ENCODE measurements at places on chromosomes 4 and X.

- no peak for DNase-seq
These were observed 231.2 kb upstream of the SLC7A11 start for GRCh38 chr4:138473339-138473738.

DNA sequence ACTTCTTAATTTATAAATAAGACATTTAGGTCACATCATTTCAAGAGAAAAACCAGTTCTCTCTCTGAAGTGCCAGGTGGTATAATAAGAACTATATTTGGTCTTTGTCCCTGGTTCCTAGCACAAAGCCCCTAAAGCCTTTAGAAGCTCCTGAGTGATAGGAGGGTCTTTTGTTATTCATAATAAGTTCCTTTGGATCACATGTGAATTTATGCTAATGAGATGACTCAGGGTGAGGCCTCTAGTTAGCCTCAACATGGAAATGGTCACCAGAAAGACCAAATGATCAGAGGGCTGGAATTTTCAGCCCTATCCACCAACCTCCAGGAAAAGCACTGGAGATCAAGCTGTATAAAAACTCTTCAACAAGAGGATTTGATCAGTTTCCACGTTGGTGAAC lies 68.1 kb upstream of the BLTP1 start:
- DNase-seq = no peak

DNA sequence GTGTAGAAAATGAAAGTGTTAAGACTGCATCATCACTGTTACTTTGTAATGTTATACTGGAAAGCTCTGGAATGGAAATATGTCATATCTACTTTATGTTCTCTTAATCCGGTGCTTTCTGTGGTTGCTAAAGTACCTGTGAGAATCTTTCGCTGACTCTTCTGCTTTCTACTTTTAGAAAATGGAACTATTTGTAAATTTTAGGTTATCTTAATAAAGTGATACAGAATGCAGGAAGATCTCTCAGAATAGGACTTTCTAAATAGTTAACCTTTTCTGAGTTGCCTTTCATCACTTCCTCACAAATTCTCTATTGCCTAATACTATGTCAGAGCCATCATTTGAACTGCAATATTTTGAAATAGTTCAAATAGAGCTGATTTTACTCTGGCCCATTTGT lies 69.3 kb downstream of the BMP2K start:
- DNase-seq = no peak

DNA sequence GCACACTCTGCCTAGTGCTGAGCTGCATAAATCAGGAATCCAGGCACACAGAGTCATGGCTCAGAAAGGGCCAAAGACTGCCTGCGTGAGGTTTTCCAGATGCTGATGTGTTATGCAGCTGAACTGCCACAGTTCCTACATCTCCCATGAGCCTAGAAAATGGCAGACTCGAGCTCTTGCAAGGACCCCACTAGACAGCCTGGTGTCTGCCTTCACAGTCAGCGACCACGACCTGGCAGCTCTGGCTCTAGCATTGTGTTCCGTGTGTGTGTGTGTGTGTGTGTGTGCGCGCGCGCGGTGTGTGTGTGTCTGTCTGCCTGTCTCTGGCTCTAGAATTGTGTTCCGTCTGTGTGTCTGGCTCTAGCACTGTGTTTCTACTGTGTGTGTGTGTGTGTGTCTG lies 203.6 kb upstream of the AGTR2 start:
- DNase-seq = no peak

DNA sequence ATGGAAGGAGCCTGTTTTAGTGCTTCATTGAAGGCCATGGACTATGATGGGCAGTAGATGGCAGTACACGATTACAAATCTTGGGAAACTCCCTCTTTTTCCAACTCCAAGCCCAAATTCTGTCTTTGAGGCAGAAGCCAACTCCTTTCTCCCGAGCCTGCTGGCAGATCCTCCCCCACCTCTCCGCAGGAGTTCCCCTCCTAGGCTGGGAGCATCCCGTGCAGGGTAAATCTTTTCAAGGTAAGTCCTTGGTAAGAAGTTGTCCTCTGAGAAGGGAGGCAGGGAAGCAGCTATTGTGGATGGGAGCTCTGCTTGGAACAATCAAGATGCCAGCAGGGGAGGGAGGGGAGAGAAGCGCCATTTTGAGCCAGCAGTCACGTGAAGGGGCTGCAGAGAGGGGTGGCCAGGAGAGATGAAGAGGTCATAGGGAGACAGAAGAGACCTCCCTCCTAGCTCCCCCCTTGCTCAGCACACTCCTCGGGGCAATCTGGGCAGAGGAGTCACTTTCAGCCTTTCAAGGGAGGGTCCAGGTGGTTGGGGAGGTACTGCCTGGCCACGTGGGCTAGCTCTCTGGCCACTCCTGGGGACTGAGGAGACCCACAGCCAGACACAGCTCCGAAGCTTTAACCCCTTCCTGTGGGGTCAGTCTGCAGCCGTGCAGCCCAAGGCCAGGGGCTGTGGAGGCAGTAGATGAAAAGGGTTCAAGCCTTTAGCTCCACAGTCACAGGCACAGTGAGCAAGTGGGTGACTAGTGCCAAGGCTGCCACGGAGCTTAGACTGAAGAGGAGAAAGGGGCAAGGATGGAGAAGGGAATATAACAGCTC lies 9.6 kb downstream of the CC2D2A start:
- DNase-seq = no peak

DNA sequence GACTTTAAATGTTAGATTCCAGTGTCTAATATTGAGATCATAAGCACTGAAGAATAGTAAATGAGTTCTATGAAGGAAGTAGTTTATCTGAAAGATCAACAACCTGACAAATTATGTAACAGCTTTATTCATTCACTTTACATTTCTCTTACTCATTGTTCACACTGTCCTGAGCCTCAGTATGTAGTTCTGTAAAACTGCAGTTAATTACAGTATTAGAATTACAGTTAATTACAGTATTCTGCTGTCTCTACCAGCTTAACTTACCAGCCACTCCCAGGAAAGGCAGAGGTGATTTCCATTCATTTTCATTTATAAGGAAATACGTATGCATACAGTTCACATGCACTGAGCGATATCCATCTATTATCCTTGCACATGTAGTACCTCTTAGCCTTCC lies 32.7 kb downstream of the NFKB1 start:
- DNase-seq = no peak

GRCh38 chr4:140052050-140052449 lies 101.9 kb downstream of the MAML3 start:
- DNase-seq = no peak

GRCh38 chrX:110795645-110796406 lies at the start of gene CHRDL1:
Gene CHRDL1, minus strand, starts transcription at chrX:110795817. Its CDS starts 3,636 bp downstream, at chrX:110792181.
- no peak for DNase-seq

DNA sequence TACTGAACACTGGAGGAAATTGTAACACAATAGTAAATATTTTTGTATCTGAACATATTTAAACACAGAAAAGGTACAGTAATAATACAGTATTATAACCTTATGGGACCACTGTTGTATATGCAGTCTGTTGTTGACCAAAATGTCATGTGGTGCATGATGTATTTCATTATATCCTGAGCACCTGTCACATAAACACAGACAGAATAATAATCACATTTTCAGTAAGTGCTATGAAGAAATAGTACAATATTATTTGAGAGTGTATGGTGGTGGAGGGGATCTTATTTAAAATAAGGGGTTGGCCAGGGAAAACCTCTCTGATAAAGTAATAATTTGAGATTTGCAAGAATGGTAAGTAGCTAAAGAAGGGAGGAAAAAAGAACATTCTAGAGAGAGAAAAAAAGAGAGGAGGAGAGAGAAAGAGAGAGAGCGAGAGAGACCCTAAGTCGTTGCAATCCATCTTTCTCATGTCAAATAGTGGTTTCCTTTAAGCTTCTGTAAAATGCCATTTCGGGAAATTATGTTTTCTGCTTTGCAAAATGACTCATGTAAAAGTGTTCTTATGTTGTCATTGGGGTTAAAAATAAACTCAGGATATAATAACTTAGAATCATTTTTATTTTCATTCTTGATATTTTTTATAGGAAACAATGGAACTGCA lies 19.3 kb upstream of the CLNK start:
- DNase-seq = no peak

GRCh38 chrX:134443020-134443419 lies 16.9 kb upstream of the HPRT1 start:
- no peak for DNase-seq

DNA sequence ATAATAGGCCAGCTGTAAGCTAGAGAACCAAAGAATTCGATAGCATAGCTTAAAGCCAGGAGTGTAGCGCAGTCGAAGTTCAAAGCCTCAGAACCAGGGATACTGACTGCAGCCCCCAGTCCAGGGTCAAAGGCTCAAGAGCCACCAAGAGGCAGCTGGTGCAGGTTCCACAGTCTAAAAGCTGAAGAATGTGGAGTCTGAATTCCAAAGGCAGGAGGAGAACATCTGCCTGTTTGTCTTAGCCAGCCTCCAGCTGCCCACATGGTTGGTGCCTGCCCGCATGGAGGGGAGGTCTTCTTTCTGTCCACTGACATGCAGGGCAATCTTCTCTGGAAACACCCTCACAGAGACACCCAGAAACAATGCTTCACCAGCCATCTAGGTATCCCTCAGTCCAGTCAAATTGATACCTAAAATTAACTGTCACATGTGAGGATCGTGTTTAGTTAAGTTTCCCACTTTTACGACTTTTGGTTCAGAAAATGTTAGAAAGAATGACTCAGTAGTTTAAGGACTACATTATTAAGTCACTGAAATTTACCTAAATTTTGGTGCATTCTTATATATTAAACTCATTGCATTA lies 52.8 kb upstream of the RHOH start:
- no peak for DNase-seq

DNA sequence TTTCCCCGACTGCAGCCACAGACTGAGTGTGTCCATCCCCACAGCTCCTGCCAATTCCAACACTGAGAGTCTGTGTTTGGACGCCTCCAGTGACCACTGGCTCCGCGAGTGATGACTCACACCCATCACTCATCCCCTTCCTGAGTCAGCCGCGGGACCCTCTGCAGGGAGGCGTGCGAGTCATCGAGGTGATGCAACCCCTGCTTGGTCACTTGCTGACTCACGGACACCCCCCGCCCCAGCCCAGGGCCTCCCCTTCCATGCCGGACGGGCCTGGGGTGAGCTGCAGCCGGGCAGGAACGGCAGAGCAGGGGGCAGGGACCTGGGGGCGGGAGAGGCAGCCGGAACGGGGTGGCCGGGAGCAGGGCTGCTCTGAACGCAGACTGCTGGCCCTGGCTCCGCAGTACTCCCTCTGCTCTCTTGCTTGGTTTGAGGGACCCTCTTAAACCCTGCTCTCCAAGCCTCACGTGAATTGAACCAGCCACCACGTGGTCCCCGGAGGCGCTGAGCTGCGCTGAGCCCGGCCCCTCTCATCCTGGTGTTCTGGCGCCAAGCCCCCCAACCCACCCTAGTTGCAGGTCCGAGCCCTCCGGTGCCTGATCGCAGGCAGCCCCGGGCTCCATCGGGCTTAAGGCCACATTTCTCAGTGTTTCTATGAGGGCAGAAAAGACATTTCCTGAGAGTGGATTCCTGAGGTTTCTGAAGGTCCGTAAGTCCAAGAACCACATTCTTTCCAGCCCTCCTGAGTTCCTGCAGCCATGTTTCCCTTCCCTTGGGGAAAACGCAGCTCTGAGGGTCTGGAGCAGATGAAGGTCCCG lies 32.4 kb downstream of the FGFRL1 start:
- no peak for DNase-seq

GRCh38 chr4:102580463-102580842 lies 79.3 kb downstream of the NFKB1 start:
- no peak for DNase-seq

GRCh38 chr4:15878011-15878410 lies 60.5 kb downstream of the FGFBP1 start:
- DNase-seq = no peak

DNA sequence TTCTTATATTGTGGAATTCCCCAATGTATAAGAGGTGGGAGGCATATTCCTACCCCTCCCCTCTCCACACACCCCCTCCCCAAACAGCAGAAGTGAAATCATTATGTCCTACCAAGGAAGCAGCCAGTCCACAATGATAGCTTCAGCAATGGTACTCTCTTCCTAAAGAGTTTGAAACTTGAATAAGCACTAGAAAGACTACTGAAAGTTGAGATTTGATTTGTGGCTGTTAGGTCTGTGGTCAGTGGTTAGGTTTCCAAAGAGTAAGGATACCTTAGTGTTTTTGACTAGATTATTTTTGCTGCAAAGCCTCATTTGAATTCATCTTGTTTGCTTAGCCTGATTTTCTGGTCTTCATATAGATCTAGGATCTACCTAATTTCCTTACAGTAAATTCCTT lies 242.2 kb downstream of the DKK2 start:
- DNase-seq = no peak

GRCh38 chr4:111064342-111064993 lies 441.6 kb upstream of the PITX2 start:
- DNase-seq = no peak

DNA sequence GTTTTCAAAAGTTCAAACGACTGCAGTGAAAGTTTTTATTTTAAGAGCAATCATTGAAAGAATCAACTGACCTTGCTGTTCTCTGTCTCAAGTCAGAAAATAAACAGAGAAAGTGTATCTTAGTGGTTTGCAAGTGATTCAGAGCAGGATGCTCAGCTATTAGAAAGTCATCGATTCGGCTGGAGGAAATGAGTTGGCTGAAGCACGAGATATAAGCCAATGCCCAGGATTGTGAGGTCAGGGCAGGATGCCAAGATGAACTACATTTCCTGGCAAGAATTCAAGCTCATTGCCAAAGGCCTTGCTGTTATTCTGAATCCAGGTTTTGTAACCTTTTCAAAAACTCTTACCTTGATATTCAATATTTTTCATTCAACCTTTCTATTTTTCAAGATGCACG lies 541.4 kb upstream of the BOD1L1 start:
- no peak for DNase-seq

DNA sequence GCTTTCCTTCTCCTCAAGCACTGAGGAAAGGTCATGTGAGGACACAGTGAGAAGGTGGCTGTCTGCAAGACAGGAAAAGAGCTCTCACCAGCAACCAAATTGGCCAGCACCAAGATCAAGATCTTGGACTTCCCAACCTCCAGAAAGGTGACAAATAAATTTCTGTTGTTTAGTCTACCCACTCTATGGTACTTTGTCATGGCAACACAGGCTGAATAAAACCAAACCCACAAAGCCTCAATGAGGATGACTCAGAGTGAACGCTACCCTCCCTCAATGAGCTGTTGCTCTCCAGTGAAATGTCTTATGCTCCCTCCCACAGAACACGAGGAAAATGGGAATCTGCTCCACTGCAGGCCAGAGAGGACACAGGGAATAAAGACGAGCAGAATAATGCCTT lies 244.1 kb downstream of the RAB28 start:
- DNase-seq = no peak

- DNase-seq = no peak
These were observed 30.8 kb upstream of the CXCL8 start for GRCh38 chr4:73709451-73710033.

DNA sequence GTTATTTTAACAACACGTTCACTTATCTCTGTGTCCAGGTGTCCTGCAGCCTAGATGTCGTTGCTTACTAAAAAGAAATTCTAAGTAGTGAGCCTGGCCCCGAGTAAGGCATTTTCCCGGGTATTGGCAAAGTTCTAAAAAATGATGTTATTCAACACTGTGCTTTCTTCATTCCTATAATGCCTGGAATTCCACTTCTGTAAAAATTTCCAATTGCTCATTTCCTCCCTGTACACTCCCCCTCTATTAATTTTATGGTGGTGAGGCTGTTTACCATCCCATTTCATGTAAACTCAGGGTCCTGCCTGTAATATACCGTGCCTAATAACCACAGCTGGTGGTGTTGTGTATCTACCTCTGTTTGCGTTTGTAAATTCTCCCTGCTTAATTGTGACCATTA lies 14.2 kb downstream of the BST1 start:
- no peak for DNase-seq
